NCI-H524 treated with DMSO at 0.1 percent for 48 hours (cell line): ENCODE measurements at places on chromosomes 5 and 9.
A peak's percentile ranks its signal among the peaks of the same experiment; 100 is the strongest.

DNA sequence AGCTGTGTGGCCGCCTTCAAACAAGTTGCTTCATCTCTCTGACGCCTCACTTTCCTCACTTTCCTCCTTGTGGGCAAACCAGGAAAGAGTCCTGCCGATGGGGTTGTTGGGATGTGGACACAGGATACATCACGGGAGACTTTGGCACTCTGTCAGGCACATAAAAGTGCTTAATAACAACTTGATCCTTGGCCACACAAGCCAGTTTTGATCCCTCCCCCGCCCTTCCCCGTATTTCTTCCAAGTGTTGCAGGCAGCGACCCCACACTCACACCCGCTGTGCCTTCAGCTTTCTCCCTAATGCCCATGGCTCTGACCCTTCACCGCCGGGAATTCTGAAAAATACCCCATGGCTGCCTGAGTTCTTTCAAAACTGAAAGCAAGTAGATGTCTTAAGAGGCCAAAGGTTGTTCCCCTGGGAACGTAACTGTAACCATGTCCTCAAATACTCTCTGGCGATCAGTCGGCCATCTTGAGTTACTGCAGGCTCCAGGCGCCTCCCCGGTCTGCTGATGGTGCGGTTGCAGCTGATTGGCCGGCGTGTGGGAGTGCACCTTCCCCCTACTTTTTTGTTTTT is 59.8 kb downstream of the ARHGEF37 start:
- DNase-seq: no peak

DNA sequence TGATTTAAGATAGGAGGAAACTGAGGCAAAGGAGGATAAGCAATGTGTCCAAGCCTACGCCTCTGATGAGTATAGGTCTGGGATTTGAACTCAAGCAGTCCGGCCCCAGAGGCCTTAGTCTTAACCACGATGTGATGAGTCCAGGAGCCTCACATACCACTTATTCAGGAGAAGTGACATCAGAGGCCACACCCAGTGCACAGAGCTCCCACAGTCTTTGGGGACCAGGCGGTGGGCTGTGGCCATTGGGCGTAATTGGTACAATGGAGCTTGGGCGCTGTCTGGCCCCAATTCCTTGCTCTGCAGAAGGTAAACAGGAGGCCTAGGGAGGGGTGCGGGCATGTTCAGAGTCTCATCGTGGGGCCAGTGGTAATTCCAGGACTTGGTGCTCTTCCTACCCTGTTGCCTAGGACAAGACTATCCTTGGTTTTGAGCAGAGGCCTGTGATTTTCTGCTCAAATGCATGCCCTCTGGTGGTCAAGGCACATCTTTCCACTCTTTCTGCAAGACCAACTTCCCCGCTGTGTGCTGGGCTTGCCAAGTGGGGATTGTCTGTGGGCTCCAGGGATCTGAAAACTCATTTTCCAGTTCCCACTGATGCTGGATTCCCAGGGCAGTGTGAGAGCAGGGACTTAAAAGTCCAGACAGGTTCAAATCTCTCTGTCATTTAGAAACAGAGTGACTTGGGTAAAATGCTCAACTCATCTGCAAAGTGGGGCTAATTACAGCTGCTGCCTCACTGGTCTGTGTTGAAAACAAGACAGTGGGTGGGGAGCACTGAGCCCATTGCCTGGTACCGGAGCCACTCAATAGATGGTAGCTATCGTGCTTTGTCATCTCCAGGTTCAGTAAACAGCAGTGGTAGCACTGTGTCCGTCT is 15.8 kb downstream of the NDST1 start:
- no peak for DNase-seq

GRCh38 chr9:89440951-89441654 is 56.8 kb downstream of the SEMA4D start:
- no peak for DNase-seq

- DNase-seq: no peak
Observed at GRCh38 chr5:170523830-170524229, 20.0 kb downstream of the KCNIP1 start.

DNA sequence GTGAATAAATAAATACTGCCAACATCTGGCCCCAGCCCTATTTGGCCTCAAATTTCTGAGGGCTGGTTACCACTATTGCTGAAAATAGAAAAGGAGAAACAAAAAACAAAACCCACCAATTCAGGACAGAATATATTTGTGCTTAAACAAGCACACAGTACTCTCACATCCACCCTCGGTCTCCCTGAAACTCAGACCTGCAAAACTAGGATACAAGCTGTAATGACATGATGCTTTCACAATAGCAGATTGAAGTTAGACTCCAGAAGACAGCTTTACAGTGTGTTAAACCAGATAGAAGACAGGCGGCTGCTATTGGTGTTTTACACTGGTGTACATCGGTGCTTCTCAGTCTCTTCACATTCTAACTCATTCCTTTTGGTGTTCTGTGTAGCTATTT is 214.9 kb upstream of the DMRT1 start:
- DNase-seq: no peak

DNA sequence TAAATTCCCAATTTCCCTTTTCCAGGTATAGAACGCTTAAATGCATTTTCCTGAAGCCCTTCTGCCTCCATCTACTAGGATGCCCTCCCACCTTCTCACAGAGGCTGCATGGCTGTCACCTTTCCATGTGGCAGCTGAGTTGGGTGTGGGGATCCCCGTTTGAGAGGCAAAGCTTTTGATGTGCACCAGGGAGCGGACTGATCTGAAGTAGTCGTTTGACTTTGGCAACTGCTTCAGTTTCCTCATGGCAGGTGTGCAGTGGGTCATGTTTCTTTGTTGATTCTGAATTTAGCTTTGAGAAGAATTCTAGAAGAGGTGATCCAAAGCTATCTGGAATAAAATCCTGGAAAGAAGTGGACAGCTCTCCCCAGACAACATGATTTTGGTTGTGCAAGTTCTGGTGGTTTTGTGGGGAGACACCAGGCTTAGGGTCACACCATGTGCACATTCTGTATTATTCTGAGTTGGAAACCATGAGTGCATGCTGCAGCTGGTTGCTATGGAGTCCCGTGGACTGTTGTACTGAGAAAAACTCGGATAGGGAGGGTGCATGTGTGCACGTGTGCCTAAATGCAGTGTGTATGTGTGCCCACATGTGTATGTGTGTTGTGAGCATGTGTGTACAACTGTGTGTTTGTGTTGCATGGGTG is 63.5 kb downstream of the GADD45G start:
- DNase-seq: no peak

DNA sequence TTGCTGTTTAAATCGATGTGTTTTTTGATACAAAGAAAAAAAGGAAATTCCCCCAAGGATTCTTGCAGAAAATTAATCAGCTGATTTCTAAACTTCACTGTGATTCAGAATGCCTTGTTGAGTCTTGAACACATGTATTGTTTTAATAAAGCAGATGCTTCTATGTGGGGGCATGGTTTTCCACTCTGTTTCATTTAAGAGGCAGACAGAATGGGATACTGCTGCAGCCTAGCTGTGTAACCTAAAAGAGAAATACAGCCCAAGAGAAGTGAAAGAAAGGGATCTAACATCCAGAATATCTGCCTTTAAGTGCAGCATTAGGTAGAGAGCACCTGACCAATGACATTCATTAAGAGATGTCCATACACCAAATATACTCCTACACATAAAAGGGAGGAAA is 365.1 kb upstream of the CCNH start:
- DNase-seq: no peak

DNA sequence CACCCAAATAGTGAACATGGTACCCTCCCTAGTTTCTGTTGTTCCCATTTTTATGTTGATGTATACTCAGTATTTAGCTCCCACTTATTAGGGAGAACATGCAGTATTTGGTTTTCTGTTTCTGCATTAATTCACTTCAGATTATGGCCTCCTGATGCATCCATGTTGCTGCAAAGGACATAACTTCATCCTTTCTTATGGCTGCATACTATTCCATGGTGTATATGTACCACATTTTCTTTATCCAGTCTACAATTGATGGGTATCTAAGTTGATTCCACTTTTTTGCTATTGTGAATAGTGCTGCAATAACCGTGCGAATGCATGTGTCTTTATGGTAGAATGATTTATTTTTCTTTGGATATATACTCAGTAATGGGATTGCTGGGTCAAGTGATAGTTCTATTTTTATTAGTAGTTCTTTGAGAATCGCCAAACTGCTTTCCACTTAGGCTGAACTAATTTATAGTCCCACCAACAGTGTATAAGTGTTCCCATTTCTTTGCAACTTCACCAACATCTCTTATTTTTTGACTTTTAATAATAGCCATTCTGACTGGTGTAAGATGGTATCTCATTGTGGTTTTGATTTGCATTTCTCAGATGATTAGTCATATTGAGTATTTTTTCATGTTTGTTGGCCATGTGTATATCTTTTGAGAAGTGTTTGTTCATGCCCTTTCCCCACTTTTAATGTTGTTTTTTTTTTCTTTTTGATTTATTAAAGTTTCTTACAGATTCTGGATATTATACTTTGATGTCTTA is 79.6 kb downstream of the SMIM15 start:
- DNase-seq: no peak

DNA sequence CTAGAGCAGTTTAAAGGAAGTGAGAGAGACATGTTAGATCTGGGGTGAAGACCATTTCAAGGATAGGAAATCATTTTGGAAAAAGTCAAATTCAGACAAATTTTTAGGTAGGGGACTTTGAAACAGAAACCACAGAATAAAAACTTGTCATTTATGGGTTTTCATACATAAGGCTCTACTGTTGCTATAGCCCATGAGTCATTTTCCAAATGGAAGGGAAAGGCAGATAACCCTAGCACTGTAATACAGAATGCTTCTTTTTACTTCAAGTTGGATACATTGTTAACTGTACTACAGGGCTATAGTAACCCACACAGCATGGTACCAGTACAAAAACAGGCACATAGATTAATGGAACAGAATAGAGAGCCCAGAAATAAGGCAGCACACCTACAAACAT is 455.4 kb downstream of the EBF1 start:
- DNase-seq: no peak

DNA sequence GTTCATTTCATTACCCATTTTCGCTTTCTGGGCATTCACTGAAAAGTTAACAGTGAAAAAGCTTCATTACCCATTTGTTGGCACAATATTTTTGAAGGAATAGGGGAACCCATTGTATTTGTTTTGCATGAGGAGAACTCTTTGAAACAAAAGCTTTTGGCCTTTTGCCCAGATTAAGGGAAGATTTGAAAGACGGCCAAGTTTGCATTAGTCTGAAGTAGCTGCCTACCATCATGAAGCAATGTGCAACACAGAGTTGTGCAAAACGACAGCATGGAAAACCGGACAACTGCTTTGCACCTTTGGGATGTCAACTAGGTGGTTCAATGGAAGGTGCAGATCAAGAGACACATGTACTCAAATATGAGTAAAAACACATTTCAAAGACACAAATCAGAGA is 84.9 kb downstream of the TRPM3 start:
- no peak for DNase-seq

DNA sequence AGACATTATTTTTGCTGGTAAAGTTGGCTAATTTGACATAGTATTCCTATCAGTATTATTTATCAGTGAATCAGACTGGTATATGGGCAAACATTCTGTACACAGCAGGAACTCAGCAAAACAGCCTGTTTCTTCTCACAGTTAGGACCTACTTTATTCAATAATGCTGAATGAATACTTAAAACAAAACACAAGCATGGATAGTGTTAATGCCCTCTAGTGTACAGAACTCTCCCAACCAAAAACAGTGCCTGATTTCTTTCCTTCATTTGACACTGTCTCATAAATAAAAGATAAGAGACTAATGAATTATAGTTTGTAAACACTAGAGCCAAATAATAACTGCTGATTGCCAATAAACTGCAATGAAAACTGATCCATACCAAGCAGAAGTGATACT is 1113.3 kb downstream of the PTPRD start:
- DNase-seq: no peak

DNA sequence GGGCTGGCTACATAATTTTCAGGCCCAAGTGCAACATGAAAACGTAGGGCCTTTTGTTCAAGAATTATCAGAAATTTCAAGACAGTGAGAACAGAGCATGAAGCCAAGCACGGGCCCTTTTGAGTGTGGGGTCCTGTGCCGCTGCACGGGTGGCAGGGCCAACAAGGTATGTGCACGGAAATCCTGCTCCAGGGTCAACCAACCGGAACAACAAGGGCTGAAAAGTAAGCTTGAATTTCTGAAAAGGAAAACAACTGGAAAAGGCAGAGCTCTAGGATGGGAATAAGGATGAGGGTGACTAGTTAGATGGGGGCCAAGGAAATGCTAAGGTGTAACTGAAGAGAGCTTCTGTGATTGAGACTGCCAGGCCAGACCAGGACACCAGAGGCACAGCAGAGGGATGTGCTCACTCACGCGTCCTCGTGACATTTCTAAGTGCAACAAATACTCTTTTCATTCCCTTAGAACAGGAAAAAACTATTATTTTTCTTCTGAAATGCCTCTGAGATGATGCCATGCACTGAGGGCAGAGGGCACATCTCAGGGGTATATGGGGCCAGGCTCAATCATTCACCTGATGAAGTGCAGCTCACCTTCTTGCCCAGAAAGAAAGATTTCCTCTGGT is 80.6 kb upstream of the LRRTM2 start:
- DNase-seq: no peak

- no peak for DNase-seq
Observed at GRCh38 chr9:76896035-76896434, 9.9 kb downstream of the PRUNE2 start.

DNA sequence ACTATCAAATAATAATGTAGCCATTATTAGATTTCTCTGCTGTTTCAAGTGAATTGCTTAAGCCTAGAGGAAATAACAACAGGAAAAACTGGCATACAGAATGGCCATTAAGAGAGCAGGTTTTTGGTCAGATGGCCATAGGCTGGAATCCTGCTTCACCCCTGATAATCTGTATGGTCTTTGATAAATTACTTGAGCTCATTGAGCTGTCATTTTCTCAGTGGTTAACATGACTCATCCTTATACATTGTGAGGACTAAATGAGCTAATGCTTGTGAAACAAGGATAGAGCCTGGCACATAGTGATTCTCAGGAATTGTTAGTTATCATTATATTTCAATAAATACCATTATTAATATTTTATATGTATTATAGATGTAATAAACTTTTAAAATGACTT is 516.5 kb downstream of the KIF4B start:
- no peak for DNase-seq

- no peak for DNase-seq
Observed at GRCh38 chr5:138978581-138978980, 103.4 kb upstream of the LRRTM2 start.

DNA sequence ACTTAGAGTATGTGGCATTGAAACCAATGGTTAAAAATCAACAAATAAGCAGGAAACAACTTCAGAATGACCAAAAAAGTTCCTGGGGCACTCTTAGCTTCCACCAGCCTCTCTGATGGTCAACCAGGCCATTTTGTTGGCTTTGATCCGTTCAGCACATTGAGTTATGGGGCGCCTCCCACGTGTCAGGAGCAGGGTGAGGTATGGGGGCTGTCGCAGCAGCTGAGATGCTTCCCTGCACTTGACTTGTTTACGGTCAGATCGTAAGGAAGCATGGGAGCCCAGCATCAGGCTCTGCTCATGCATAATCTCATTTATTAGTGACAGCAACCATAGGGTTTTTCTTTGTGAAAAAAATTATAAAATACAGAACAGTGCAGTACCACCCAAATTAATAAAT is 16.7 kb downstream of the SYK start:
- DNase-seq: no peak

- DNase-seq: peak; percentile 39
Observed at GRCh38 chr9:107251756-107252322, 31.2 kb upstream of the RAD23B start.
